ENCODE measurements at places on chromosomes 4 and X.

GRCh38 chr4:166501941-166502382, 628.9 kb downstream of the TLL1 start:
- no peak for DNase-seq

DNA sequence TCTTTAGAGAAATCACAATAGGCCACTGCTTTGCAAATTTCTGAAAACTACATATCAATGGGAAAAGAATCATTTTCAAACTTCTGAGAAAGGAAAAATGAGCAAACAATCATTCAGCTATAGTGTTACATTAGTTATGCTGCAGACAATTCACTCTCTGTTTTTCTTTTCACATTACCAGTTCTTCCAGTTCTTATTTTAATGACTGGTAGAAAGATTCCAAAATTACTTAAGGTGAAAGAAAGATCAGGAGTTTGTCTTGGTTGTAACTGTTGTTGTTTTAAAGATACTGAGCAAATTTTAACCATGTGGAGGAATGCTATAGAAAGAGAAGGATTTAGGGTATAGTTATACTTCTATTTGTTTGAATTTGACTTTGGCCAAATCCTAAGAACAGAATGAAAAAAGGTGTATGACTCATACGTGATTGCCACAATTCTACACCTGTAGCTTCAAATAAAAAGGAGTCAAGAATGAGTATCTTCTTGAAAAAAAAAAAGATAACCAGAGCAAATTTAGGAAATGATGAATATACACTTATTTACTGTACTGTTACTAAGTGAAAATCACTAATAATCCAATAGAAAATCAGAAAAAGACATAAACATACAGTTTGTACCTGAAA, 21.0 kb upstream of the RASGEF1B start:
- DNase-seq = no peak

- DNase-seq = no peak
Observed at GRCh38 chr4:40190465-40190864, 6.4 kb upstream of the RHOH start.

GRCh38 chr4:17038510-17039176, 140.2 kb upstream of the LDB2 start:
- no peak for DNase-seq

GRCh38 chr4:83082777-83083176, 31.8 kb downstream of the PLAC8 start:
- no peak for DNase-seq

- DNase-seq = no peak
Observed at GRCh38 chr4:185712350-185713024, 99.5 kb downstream of the SORBS2 start.

- DNase-seq = peak; percentile 33
Observed at GRCh38 chr4:86593688-86594558, at the start of gene PTPN13. PTPN13 (plus strand) TSS chr4:86594315; CDS start chr4:86635257, 40,942 bp downstream.

DNA sequence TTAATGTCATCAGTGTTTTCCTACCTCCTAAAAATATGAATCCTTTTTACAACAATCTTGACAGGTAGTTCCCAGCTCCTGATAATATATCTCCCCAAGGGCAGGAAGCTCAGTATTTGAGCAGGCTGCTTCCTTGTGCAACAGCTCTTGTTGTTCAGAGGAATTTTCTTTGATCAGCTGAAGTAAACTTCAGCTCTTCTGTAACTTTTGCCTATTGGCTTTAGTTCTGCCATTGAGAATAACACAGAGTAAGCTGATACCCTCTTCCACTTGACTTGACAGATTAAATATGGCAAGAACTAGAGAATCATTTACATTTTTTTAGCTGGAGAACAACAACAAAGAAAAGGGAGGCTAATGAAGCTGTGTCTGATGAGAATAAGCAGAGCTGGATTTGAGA, 75.2 kb downstream of the LUZP4 start:
- no peak for DNase-seq

DNA sequence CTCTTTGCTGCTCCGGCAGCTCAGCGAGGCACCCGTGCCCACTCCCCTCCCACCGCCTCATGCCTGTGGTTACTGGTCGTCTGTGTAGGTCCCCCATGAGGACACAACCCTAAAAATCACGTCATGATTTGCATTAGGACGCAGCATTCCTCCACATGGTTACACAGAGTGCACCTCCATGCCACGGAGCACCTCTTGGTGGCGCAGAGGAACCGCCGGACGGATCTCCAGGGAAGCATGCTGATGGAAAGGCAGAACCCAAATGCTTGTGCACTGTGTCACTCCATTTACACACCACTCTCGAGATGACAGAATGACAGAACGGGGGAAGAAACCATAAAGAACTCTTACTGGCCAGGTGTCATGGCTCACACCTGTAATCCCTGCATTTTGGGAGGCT, 22.4 kb downstream of the FAM53A start:
- DNase-seq = no peak

DNA sequence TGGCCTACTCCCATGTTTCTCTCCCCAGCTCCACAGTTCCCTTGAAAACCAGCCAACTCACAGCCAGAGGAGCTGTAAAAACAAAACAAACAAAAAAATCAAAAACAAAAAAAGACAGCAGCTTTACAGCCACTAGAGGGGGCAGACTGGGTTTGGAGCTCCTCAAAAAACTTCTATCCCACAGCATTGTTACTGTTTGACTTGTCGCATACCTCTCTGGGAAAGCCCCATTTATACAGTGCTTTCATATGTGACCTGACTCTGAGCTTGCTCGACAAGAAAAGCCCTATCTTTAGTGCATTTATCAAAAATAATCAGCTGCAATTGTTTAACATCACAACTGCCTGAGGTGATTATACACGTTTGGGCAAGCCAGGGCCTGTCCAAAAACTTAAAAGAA, 21.6 kb downstream of the TSPAN6 start:
- no peak for DNase-seq

DNA sequence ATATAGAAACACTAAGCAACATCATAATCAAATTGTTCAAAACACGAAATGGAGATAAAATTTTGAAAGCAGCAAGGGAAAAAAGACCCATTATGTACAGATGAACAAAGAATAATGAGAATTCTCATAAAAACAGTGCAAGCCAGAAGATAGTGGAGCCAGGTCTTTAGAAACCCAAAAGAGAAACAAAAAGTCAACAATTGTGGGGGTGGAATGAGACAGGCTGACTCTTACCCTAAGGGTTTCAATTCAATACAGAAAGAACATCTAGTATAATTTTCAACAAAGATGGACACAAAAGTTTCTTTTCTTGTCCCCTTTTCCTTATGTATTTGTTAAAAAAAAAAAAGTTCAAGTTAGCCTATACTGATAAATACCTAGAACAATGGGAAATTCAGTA, 34.0 kb upstream of the MAGEB2 start:
- no peak for DNase-seq

- DNase-seq = no peak
Observed at GRCh38 chrX:79036157-79036880, 91.1 kb downstream of the P2RY10 start.

- DNase-seq = no peak
Observed at GRCh38 chr4:184409911-184410692, 64.2 kb downstream of the IRF2 start.

DNA sequence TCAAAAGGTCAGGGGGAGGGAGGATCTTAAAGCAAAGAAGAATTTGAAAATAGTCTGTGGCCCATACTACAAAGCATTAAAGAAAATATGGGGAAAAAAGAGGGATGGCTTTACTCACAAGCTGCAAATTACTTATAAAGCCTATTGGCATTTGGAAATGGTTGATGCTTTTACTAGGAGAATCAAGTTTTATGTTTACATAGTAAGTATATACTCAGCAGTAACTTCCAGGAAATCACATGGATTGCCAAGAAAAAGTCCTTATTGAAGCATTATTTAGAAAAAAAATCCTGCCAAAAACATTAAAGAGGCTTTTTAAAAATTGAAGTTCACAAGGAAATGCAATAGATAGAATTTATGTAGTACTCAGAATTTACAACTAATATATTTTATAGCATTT, 8.4 kb upstream of the SH3RF1 start:
- DNase-seq = no peak

DNA sequence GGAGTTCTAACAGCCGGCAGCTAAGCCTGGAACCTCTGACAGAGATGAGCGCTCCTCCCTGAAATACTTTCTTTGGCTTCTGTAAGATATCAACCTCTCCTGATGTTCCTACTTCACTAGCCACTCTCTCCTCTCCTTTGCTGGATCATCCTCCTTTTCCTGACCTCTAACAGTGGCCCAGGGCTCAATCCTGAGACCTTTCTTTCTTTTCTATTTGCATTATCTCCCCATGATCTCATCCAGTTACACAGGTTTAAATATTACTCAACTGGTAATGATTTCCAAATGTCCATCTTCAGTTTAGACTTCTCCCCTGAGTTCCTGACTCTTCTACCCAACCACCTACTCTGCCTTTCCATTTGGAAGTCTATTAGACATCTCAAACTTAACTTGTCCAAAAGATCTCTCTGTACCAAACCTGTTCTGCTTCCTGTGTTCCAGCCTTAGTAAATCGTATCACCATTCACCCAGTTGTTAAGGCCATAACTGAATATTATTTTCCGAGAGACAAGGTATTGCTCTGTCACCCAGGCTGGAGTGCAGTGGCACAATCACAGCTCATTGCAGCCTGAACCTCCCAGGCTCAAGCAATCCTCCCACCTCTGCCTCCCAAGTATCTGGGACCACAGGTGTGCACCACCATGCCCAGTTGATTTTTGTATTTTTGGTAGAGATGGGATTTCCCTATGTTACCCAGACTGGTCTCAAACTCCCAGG, 41.1 kb downstream of the RFC1 start:
- no peak for DNase-seq

- no peak for DNase-seq
Observed at GRCh38 chr4:150348079-150348478, 233.9 kb upstream of the MAB21L2 start.

Measured in GM12864 (cell line).